ENCODE measurements at places on chromosomes 3 and 15.

DNA sequence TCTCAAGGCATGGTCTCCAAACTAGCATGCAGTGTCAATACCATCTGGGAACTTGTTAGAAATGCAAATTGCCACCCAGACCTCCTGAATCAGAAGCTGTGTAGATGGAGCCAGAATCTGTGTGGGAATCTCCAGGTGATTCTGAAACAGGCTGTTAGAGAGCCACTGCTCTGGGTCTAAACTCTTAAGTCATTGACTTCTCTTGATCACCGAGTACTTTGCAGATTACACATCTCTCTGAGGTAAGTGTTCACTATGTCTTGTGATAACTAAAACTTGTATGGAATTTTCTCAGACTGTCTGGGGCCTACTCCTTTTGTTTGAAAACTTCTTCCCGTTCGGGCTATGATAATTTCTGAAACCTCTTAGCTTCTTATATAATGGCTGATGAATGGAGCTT is 315.6 kb downstream of the EDEM1 start:
- DNase-seq = no peak

GRCh38 chr3:189288348-189289235 is 116.8 kb downstream of the TPRG1 start:
- DNase-seq = no peak

- DNase-seq = no peak
Observed at GRCh38 chr3:185421577-185422232, 58.8 kb downstream of the MAP3K13 start.

GRCh38 chr3:188472336-188472735 is 318.4 kb downstream of the LPP start:
- DNase-seq = no peak

GRCh38 chr15:70060214-70060992 is 37.3 kb downstream of the TLE3 start:
- DNase-seq = no peak

DNA sequence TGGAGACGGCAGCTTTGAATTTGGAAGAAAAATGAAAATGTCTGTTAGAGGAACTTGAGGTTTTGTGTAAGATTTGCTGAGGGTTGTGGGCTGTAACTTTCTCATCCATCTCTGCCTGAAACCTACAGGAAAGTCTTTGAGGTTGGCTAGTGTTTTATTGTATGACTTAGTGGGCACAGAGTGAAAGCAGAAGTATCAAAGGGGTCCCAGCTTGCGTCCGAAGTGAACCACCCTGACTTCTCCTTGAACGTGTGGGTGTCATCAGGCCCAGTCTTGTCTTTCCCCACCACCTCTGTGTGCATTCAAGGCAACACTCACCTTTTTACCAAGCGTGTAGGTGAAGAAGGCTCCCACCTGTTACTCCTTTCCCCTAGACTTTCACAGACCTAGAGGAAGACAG is 682.1 kb upstream of the CFAP20DC start:
- no peak for DNase-seq

DNA sequence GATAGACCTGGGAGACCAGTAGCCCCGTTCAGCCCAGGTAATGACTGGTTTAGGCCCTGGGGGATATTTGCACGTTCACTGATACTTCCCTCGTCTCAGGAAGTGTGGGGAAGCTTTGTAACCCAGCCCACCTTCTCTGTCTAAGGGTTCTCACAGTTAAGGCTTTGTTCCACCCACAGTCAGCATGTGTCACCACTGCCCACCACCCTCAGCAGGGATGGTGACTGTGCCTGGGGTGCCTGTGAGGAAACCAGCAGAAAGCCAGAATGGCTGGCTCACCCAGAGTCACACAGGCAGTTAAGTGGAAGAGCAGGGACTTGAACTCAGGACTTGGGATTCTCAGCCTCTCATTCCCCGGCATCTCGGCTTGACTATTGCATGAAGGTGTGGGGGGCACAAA is 5.2 kb downstream of the KBTBD13 start:
- DNase-seq = no peak

GRCh38 chr3:134018406-134018805 is 11.3 kb downstream of the SLCO2A1 start:
- peak; percentile 9 for DNase-seq

GRCh38 chr3:127853681-127854080 is 31.4 kb upstream of the MGLL start:
- DNase-seq = no peak

GRCh38 chr15:78276064-78276943 is 11.9 kb downstream of the DNAJA4 start:
- DNase-seq = no peak

DNA sequence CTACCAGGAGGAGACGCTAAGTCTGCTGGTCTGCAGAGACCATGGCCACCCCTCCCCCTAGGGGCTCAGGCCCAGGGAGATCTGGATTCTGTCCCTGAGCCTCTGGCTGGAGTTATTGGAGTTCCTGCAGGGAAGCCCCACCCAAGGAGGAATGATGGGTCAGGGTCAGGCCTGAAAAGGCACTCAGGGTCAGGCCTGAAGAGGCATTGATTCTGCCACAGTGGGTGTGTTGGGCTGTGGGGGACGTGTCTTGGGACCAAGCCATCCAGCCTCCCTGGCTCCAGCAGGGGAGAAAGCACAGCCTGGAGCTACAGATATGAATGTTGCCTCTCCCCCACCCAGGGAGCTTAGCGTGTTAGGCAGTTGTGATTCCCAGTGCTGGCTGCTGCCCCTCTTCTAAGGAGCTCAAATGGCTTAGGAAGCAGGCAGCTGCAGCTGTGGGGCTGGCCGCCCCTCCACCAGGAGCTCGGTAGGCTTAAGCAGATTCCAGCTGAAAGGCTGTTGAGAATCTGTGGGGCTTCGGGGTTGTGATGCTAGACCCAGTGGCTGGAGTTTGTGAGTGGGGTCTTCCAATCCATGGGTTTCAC is 176.7 kb downstream of the CHL1 start:
- DNase-seq = no peak

GRCh38 chr15:94206463-94207167 is 24.7 kb upstream of the MCTP2 start:
- peak; percentile 59 for DNase-seq

- DNase-seq = no peak
Observed at GRCh38 chr3:120708408-120708807, 26.4 kb upstream of the HGD start.

GRCh38 chr3:169362301-169362700 is 301.2 kb downstream of the MECOM start:
- DNase-seq = no peak

GRCh38 chr15:49279521-49280456 is 109.7 kb downstream of the GALK2 start:
- DNase-seq = no peak

DNA sequence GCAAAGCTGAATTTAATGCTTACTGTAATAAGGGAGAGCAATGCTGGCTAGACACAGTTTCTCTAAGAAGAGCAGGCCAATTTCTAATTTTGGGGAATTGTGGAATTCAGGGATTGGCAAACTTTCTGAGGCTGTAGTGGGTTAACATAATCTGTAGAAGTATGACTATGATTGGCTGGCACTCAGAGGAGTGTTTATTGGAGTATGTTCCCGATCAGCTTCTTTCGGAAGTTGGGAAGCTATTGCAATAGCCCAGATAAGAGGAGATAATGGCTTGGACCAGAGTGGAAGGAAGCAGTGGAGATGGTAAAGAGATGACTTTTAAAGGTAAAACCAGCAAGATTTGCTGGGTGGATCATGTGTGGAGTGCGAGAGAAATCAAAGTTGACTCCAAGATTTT is 19.4 kb downstream of the TMOD3 start:
- no peak for DNase-seq

DNA sequence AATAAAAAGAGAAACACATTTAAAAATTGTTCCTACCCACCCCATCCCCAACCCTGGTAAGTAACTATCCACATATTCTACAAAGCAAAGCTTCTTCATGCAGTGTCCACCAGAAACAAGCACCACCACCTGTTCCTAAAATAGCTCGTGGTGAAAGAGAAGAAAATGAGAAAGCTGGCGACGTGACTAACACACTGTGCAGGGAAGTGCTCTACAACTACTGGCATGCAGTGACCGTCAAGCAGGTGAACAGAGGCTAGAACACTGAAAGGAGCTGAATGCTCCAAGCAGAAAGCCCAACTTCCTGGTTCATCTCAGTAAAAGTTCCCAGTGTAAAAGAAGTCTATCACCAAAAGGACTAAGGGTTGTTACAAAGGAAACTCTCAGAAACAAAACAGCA is 80.7 kb downstream of the NR2E3 start:
- DNase-seq = no peak

DNA sequence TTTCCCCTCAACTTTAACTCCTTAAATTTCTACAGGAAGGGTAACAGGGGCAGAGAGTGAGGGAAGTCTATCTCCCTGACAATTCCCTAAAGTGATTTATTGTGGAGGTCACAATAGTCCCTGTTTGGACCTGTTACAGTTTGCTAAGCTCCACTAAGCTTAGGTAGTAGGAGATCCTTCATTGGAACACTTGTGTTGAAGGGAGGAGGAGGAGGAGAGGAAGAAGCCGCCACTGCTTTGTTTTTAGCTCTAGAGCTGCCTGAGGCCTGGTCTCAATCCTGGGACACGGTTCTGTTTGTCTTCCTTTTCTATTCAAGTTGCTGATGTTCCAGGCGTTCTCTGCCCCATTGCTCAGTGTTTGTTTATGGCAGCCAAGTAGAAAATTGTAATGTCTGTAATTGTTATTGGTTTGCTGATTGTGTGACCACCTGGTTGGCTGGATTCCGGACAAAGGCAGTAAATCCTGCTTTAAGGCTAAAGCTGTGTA is 48.4 kb downstream of the HES1 start:
- no peak for DNase-seq

DNA sequence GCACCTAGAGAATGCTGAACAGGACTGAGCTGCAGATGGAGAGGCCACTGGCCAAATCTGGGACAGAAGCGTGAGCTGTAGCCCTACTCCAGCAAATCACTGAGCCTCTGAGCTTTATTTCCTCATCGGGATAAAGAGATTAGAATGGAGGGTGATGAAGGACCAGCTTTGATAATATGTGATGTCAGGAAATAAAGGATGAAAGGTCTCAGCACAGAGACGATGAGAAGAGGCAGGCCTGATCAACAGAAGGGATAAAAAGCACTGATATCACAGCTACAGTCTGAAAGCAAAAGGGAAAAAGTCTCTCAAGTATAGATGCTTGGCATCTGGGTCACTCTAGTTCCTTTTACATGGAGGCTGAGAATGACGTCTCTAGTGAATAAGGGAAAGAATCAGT is 70.0 kb downstream of the DHX30 start:
- no peak for DNase-seq

GRCh38 chr3:37291275-37291700 is 116.9 kb upstream of the LRRFIP2 start:
- no peak for DNase-seq

DNA sequence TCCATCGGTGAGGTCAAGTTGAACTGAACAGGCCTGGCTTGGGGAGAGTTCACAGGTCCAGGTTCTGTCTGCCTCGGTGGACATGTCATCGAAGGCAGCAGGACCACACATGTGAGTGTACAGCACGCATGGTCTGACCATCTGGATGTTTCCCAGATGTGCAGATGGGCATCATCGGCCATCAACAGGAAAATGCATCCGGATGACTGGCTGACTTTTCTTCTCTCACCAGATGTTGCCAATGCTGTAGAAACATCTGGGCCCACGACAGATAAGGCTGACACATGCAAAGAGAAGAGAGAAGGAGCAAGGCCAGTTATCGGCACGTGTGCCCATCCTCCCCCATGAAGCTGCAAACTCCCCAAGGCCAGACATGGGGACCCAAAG is 45.1 kb downstream of the NOX5 start:
- no peak for DNase-seq

- DNase-seq = no peak
Observed at GRCh38 chr15:38312190-38312589, 59.6 kb downstream of the SPRED1 start.

DNA sequence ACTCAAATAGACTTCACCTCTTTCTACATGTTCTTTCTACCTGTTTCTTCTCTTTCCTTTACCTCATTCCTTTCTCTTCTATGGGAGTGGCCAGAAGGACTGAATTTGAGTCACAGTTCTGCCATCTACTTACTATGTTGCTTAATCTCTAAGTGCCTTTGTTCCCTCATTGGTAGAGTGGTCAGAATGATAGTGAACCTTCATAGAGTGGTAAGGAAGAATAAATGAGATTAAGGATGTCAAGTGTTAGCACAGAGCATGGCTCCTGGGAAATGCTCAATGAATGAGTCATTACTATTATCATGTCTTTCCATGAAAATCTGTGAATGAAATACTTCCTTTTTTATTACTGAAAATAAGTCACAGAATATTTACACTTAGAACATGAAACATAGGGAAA is 17.5 kb downstream of the TMEM207 start:
- no peak for DNase-seq

- peak; percentile 48 for DNase-seq
Observed at GRCh38 chr15:101009176-101009575, 90.0 kb downstream of the LRRK1 start.

DNA sequence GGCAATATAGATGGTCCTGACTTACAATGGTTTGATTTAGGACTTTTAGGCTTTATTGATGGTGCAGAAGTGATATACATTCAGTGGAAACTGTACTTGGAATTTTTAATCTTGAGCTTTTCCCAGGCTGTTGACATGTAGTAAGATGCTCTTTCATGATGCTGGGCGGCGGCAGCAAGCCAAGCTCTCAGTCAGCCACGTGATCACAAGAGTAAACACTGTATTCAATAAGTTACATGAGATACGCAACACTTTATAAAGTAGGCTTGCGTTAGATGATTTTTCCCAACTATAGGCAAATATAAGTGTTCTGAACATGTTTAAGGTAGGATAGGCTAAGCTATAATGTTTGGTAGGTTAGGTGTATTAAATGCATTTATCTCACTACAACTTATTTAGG is 17.9 kb downstream of the PARP9 start:
- DNase-seq = no peak

DNA sequence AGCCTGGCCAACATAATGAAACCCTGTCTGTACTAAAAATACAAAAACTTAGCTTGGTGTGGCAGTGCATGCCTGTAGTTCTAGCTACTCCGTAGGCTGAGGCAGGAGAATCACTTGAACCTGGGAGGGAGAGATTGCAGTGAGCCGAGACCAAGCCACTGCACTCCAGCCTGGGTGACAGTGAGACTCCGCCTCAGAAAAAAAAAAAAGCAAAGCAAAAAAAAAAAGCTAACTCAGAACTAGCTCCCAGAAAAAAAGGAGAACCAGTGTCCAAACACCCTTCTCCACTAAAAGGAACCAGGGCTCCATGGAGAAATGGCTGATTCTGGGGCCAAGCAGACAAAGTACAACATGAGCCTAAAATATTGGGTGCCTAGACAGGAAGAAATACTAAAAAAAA is 16.7 kb upstream of the CRTC3 start:
- no peak for DNase-seq

GRCh38 chr3:114502204-114502603 is 208.4 kb downstream of the TIGIT start:
- DNase-seq = no peak

GRCh38 chr3:126951561-126951960 is 31.4 kb upstream of the PLXNA1 start:
- no peak for DNase-seq

- no peak for DNase-seq
Observed at GRCh38 chr3:139202226-139202958, 141.4 kb upstream of the MRPS22 start.
